Aorta (tissue), 5 donors: ENCODE measurements at places on chromosomes 5 and 9. TPM values are rescaled to one million over a fixed set of nuclear protein-coding genes. Genes with fewer than 3 reads are reported as not detected.
A peak's percentile ranks its signal among the peaks of the same experiment; 100 is the strongest.

- DNase-seq, result no peak
Measured at GRCh38 chr5:97906135-97906534, 723.1 kb upstream of the RIOK2 start.

GRCh38 chr9:126581893-126582292 lies 31.8 kb upstream of the LMX1B start:
- DNase-seq, result no peak

DNA sequence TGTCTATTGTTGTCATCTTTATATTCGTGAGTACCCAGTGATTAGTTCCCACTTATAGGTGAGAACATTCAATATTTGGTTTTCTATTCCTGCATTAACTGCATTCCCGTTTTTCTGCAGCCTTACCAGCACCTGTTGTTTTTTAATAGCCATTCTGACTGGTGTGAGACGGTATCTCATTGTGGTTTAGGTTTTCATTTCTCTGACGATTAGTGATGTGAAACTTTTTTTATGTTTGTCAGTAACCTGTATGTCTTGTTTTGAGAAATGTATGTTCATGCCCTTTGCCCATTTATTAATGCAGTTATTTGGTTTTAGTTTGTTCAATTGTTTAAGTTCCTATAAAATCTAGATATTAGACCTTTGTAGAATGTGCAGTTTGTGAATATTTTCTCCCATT lies 546.0 kb upstream of the RORB start:
- DNase-seq, result no peak

- peak; percentile 91 for DNase-seq
Measured at GRCh38 chr9:6080154-6080716, 64.8 kb upstream of the RANBP6 start.

DNA sequence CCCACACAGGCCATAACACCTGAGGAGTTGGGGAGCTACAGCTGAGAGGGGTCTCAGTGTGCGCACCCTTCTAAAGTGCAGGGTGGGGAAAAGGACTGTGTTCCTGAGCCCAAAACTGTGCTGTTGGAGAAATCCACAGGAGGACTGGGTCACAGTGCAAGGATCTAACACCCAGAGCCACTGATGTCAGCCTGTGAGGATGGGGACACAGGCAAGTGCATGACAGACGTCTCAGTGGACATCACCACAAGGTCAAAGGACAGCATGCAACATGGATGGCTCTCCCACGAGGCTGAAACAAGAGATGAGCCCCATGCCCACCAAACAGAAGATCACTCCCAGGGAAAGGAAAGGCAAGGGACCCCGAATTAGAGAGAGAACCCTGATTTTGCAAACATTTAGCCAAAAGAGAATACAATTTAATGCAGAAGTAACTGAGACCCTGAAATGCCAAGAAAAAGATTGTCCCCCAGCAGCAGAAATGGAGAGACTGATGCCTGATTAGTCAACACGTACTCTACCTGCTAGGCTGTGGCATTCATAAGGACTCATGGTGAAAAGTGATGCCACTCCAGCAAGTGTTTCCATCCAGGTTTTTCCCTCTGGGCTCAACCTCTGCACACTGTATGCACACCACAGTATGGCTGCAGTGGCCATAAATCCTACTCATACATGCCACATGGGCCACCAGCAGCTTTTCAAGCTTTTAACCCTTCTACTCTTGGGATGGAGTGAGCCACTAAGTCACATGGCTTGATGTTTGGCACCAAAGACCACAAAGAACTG lies 14.2 kb downstream of the KLF9 start:
- no peak for DNase-seq

- no peak for DNase-seq
Measured at GRCh38 chr5:30050056-30050815, 1143.2 kb upstream of the CDH6 start.

DNA sequence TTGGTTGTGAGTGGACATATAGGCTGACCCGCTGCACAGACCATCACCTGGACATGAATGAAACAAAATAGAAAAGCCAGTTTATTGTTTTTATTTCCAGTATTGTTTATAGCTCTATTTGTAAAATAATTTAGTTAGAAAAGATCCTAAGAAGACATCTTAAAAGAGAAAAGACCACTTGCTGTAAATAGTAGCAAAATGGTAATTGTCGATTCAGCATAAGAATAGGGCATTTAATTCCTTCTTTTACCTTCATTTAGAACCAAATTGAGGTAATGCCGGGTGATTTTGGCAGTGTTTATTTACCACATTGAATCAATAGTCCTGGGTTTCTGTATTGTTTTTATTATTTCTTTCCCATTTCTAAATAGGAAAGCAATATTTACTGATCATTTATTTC lies 7.4 kb downstream of the TARS1 start:
- no peak for DNase-seq

- DNase-seq, result peak; percentile 76
Measured at GRCh38 chr9:75891771-75892215, 1.3 kb downstream of the PCSK5 start.

- DNase-seq, result no peak
Measured at GRCh38 chr5:10627160-10627701, 63.4 kb downstream of the ANKRD33B start.

DNA sequence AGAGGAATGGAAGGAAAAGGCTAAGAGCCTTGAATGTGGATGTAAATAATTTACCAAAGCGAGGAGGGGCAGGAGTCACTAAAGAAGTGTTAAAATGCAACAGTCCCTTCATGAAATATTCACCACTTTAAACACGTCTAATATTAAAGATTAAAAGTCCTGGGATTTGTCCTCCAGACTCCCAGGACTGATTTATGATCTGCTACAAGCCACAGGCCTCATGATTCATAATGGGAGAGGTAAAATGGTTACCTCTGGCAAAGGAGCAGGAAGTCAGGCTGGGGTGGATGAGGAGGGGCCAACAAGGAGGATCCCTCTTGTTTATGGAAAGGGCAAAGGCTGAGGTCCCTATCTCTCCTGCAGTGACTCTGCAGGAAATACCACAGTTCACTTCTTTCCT lies 292.4 kb downstream of the TRIM32 start:
- no peak for DNase-seq

GRCh38 chr5:90560771-90561170 lies 2.2 kb downstream of the ADGRV1 start:
- no peak for DNase-seq

DNA sequence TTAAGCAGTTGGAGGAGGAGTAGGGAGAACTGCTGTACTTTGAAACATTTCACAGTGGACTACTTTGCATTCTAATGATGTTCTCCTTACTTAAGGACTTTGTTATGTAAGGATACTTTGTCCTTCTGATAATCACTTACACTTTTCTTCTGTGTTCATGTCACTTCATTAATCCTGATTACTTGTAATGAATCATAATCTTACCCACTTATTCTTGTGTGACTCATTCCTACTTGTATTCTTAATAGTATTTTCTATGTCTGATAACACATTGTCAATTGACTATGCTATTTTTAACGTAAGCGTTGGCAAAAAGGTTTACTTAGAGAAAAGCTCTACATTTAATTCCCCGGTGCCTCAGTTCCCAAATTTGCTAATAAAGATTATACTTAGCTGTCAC lies 63.8 kb downstream of the GHR start:
- DNase-seq, result no peak

DNA sequence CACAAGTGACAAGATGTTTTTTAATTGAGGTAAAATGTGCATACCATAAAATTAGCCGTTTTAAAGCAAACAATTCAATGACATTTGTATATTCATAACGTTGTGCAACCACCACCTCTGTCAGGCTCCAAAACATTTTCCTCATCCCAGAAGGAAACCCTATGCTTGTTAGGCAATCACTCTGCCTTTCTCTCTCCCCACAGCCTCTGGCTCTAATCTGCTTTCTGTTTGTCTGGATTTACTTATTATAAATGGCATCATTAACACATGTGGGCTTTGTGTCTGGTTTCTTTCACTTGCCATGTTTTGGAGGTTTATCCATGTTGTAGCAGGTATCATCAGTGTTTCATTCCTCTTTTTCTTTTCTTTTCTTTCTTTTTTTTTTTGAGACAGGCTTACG lies 1.4 kb upstream of the N4BP3 start:
- no peak for DNase-seq

- no peak for DNase-seq
Measured at GRCh38 chr9:31028137-31028536, 1356.3 kb upstream of the ACO1 start.

DNA sequence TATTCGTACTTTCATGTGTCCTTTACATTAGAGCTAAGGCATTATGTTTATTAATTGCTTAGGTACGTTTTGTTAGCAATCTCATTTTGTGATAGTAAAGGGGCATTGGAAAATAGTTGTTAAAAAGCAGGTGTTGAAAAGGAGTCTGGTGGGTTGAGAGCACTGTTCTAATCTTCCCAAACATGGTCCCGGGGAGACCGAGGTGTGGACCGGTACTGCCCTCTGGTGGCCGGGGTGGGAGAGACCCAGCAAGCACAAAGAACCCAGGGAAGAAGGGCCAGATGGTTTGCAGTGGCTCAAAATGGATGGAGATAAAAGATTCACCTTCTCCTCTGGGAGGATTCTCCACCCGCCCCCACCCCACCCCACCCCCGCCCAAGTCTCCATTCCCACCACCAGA lies 26.1 kb downstream of the IDNK start:
- peak; percentile 86 for DNase-seq

DNA sequence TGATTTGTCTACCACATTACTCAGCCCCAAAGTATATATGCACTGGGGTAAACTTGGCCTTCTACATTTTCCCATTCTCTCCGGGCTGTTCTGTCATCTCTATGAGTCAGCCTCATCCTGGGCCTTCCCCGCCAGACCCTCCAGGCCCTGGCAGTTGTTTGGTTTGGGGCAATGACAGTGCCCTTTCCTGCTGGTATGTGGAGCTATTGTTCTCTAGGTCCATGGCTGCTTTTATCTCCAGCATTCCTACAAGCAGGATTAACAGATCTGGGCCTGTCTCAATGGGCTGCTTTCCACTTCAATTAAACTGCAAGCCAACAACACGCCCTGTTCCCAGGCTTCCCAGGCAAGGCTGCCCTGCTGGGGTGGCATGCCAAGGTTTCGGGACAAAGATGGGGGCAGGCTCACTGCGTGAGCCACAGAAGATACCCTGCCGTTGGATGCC lies 136.4 kb downstream of the SLIT3 start:
- DNase-seq, result peak; percentile 58

GRCh38 chr5:36238502-36239295 lies 3.0 kb downstream of the NADK2 start:
- DNase-seq, result no peak

GRCh38 chr5:96636046-96636445 lies 26.1 kb upstream of the CAST start:
- DNase-seq, result no peak

ANKRD34B gene
- not detected for total RNA-seq

LCN10 gene
- 13.4 TPM for total RNA-seq

S1PR3 gene
- 139 TPM for total RNA-seq

NEUROG1 gene
- not detected for total RNA-seq

PRSS3 gene
- not detected for total RNA-seq

IFNB1 gene
- not detected for total RNA-seq

PLPP7 gene
- total RNA-seq, result 9.5 TPM
